ENCODE measurements at places on chromosomes 1 and 21.
A peak's percentile ranks its signal among the peaks of the same experiment; 100 is the strongest.

DNA sequence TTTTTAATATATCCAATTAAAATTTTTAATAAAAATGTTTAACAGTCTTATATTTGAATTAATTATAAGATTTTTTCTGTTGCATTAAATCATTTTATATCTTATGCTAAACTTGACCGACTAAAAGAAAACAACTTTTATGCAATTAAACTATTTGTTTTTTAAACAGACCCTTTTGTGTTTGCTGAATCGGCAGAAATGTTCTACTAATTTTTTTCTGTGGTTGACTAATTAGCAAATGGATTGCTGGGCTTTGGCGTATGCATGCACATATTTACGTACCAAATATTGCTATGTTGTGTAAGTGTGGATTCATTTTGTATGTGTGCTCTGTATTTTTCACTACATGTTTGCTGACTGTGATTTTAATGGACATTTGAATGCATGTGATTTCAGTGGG, 174.8 kb downstream of the PBX1 start:
- no peak for DNase-seq

DNA sequence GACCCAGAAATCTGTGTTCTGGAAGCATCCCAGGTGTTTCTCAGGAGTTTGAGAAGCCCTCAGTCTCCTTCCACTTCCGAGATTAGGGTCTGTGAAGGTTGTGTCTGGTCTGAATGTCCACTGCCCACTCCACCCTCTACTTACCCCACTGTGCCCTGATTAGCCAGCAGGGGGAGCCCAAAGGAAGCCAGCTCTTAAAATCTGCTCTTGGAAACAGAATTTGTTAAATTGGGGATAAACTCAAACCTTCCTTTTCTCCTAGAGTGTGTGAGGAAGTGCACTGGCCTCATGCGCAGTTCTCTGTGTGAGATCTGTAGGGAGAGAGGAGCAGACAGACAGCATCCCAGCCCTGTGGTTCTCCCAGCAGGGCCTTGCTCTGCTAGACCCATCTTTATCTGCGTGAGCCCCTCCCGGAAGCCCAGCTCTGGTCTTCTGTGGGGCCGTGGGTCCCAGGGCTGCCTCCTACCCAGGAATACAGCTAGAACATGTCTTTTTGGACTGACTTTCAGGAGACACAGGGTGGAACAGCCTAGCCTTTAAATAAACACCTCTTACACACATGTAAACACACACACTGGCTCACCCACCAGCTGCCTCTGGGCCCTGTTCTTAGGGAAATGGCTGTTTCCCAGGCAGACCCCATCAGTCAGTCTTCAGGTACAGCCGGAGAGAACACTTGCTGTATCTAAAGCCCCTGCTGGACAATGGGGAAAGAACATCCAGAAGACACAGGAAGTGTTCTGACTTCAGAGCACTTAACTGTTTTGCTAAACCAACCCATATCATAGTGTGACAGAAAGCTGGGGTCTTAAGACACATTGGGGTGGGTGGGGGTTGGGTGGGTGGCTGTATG, 52.2 kb downstream of the SMYD2 start:
- peak; percentile 7 for DNase-seq

GRCh38 chr1:52551507-52552235, 1.2 kb downstream of the TUT4 start:
- peak; percentile 13 for DNase-seq

- no peak for DNase-seq
Measured at GRCh38 chr1:11078631-11079030, 18.8 kb upstream of the SRM start.

DNA sequence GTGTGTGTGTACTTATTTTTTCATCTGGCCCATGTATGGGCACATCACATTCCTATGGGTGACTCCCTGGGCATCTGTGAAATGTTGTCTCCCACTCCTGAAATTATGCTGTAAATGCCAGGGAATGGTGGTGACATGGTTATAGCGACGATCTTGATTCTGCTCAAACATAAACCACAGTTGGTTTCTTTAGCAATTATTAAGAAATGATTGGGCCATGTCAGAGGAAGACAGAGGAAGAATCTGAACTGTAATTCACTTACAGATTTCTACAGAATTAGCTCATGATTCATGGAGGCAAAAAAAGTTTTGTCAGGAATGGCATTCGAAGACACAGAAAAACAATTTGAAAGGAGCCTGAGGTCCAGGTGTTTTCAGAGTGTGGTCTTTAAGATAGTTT, 25.8 kb upstream of the KCNE1 start:
- no peak for DNase-seq

DNA sequence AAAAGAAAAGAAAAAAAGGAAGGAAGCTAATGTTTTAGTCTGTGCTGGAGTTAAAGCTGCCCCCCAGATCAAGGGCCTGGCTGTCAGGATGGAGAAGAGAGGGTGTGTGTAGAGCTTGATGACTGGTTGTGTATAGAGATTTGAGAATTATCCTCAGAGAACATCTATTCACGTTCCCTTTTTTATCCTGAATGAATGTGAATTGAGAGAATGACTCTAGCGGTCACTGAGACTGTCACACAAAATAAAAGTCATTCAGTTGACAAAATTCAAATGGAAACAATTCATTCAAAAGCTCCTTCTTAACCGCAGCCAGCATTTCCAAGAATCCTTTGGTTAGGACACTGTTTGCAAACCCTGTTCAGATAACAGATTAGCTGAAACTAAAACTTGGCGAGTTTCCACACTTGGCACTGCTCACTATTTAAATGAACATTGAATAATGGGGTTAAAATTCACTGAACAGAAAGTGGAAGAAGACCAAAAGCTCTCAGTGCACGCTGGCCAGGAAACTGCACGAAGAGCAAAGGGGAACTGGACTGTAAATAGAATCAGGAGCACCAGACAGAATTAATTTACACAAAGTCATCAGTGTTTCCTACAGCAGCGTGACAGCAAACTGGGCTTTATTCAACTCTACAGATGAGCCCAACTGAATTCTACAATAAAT, 13.6 kb upstream of the FAM89A start:
- DNase-seq = no peak

DNA sequence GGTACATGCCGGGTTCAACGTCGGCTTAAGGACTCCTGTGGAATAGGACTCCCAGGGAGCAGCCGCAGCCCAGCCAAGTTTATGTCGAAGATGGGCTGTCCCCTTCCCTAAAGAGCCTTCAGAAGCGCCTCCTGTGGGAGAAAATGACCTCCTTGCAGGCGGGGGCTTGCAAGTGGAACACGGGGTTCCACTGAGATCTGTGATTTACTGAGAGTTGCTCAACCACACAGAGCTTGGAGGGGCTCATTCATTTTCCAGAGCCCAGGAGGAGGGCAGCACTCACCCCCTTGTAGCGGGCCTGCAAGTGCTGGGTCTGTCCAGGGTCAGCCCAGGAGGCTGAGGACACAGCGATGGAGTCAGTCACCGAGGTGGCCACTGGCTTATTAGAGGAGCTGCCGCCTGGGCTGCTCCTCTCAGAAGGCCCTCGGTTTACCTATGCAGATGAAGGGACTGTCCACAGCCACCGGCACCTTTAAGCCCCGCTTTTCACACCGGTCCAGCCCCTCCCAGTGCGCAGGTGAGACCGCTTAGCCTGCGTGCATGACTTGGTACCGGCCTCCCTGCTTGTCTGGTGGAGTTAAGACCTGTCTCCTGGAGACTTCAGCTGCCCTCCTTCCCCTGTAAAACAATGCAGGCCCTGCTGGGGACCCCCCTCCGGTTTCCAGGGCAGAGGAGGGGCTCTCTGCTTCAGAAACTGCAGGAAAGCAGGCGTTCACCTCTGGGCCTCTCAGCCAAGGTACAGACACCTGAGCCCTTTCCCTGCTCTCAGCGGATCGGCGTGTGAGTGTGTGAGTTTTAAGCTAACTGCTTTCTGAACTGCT, 57.5 kb downstream of the ATP5PO start:
- DNase-seq = no peak

GRCh38 chr1:36988741-36989193, 45.5 kb downstream of the GRIK3 start:
- no peak for DNase-seq

- DNase-seq = no peak
Measured at GRCh38 chr1:163094182-163094581, 25.0 kb downstream of the RGS4 start.

- DNase-seq = no peak
Measured at GRCh38 chr1:24278726-24279125, 40.4 kb upstream of the GRHL3 start.

- DNase-seq = no peak
Measured at GRCh38 chr1:20724364-20725188, 6.8 kb upstream of the KIF17 start.

GRCh38 chr21:16279731-16280581, 550.2 kb downstream of the USP25 start:
- no peak for DNase-seq

DNA sequence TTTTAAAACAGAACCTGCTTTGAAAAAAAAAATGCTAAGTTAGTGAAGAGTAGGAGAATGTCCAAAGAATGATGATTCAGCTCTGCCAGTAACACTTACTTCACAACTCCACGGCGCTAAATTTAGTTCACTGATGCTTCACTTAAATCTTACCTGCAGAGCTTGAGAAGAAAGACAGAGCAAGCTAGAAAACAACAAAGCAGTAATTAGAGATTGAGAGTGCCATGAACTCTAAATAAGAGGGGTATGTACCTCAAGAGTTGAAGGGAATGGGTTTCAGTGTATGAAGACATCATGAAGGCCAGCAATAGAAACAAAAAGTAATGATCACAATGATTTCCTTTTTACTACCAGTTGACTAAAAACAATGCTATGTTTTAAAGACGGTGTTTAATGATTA, 32.8 kb downstream of the EPRS1 start:
- DNase-seq = no peak

DNA sequence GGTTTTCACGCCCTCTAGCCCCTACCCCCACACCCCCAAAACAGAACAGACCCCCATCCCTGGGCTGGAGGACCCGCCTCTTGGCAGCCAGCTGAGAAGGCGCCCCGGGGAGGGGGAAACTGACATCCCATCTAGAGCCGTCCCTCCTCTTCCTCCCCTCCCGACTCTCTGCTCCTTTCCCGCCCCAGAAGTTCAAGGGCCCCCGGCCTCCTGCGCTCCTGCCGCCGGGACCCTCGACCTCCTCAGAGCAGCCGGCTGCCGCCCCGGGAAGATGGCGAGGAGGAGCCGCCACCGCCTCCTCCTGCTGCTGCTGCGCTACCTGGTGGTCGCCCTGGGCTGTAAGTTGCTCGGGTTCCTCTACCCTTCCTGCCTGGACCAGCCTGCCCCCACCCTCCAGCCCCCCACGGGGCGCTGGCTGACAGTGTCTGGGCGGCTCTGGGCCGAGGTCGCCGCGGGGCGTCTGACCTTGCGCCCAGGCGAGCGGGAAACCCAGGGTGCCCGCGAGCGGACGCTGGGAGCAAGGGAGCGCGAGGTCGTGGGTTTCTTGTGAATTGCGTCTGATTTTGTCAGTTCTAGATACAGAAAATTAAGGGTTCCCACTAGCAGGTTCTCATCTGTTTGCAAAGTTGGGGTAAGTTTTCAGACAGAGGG, 618 bp downstream of the JAM2 start:
- no peak for DNase-seq
